ENCODE measurements at places on chromosomes 5 and 9.

DNA sequence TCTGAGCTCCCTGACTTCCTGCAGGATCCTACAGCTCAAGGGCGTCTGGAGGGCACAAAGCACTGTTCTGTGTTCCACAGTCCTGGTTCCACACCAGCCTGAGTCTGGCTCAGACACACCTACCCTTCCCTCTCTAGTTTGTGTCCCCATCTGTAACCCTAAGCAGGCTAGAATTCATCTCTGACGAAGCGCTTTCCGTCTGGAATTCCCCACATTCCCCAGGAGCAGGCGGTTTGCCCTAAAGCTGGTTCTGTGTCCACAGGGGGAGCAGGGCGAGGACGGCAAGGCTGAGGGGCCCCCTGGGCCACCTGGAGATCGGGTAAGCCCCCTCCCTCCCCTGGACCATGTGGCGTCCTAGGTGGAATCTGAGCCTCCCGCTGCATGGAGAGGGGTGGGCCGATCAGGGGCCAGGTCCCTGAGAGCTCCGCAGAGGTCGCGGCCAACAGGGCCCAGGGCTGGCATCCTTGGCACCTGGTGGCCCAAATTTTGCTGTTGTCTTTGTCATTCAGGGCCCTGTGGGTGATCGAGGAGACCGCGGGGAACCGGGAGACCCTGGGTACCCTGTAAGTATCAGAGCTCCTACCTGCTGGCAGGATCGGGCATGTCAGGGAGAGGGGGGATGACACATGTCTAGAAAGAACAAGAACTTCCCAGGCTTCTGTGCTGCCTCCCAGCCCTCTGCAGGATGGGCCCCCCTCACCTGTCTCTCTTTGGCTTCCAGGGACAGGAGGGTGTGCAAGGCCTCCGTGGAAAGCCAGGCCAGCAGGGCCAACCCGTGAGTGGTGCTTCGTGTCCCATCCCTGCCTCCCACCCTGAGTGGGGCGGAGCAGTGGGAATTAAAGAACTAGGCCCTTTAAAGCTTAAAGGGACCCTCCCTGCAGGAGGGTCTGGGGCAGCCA lies 34.5 kb upstream of the ORM1 start:
- DNase-seq, result no peak

DNA sequence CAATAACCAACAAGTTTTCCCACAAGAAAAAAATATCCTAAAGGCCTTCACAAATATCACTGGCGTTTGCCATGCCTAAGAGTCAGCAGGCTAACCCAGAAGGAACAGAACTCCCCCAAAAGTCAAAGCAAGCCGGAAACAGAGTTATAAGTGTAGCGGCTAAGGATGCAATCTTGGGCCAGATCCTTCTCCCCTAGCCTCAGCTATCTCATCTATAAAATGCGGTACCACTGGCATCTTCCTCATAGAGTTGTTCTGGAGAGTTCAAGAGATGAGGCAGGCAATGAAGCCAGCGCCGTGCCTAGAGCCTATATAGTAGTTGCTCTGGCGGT lies 632 bp downstream of the DPM2 start:
- no peak for DNase-seq

- DNase-seq, result no peak
Observed at GRCh38 chr5:90169078-90169477, 240.5 kb downstream of the CETN3 start.

DNA sequence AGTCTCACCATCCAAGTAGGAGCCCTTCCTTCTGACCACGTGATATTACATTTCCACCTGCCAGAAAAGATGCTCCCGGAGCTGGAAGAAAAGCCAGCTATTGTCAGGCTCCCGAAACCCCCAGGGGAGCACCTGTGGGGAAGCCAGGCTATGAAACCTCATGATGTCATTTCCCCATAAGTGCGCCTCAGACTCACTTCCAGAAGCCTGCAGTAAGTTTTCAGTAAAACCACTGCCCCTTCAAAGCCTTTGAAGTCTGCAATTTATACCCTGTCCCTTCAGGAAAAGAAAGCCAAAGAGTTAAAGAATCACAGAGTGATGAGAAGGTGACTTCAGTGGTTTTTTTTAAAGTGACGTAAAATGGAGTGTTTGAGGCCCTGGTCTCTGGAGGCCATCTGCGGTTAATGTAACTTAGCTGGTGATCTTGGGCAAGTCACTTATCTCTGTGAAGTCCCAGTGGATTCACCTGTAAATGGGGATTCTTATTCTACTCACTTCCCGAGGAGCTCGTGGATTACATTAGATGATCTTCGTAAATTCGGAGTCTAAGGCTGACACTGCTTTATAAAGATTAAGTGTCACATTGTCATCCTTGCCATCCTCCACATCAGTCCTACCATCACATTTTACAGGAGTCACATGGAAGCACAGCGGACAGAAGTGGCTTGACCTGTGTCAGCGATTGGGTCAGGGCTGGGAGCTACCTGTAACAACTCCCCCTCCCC lies 2.6 kb upstream of the SEMA6A start:
- DNase-seq, result peak; percentile 66

DNA sequence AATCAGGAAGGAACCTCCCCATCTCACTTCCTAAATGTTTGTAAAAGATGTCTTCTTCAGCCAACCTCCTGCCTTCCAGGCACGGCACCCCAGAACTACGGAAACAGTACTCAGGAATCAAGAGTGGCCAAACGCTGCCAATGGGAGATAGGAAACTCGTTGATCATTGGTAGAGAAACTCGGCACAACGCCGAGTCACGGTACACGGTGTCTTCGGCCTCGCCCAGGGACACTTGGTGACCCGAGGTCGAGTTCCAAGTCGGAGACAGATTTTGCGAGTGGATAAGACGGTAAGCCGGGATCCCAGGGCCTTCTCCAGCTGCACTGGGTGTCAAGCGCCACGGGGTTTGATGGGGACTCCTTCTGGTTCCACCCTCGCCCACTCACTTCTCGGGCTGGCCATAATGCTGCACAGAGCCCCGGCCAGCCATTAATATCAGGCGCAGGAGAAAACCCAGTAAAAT lies 343 bp downstream of the KIAA0825 start:
- peak; percentile 67 for DNase-seq

DNA sequence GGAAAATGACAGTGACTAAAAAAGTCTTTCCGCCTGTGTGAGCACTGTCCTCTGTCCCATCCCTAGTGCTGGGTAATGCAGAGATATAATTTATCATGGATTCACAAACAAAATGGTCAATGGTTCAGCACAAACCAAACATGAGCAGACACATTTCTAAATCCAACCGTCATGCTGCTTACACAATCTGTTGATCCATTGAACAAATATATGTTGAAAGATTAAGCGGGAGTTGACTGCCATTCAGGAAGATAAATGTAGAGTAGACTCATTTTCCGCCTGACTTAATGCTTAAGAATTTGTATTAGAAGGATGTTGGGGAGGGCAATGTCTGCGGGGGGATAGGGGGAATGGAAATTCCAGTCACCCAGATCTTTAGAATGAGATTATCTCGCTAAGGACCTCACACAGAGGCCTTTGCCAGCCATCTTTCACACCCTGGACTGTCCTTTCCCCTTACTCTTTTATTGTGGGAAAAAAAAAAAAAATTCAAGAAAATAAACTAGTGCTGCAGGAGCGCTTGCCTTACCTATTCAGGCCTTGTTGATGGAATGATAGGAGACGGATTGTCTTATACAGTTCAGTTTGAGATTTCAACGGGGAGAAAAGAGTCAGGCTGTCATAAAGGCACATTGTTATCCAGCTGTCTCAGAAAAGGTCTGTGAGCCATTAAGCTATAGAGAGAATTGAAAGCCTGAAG lies 153.7 kb downstream of the TLE1 start:
- DNase-seq, result no peak

- DNase-seq, result no peak
Observed at GRCh38 chr5:34459908-34460307, 196.2 kb upstream of the RAI14 start.

GRCh38 chr5:122463221-122463620 lies 151.2 kb downstream of the SNCAIP start:
- no peak for DNase-seq
